Effector memory CD8-positive, alpha-beta T cell (primary cell): ENCODE measurements at places on chromosomes 5 and 9.

GRCh38 chr5:58185801-58186200 lies 274.1 kb downstream of the PLK2 start:
- DNase-seq: no peak

- no peak for DNase-seq
These were observed 38.7 kb upstream of the SH3PXD2B start for GRCh38 chr5:172493002-172493401.

- no peak for DNase-seq
These were observed 52.6 kb upstream of the CXCL14 start for GRCh38 chr5:135631391-135631790.

GRCh38 chr9:95482621-95483020 lies 34.1 kb downstream of the PTCH1 start:
- DNase-seq: no peak

GRCh38 chr5:35032356-35032755 lies 15.4 kb downstream of the AGXT2 start:
- no peak for DNase-seq

DNA sequence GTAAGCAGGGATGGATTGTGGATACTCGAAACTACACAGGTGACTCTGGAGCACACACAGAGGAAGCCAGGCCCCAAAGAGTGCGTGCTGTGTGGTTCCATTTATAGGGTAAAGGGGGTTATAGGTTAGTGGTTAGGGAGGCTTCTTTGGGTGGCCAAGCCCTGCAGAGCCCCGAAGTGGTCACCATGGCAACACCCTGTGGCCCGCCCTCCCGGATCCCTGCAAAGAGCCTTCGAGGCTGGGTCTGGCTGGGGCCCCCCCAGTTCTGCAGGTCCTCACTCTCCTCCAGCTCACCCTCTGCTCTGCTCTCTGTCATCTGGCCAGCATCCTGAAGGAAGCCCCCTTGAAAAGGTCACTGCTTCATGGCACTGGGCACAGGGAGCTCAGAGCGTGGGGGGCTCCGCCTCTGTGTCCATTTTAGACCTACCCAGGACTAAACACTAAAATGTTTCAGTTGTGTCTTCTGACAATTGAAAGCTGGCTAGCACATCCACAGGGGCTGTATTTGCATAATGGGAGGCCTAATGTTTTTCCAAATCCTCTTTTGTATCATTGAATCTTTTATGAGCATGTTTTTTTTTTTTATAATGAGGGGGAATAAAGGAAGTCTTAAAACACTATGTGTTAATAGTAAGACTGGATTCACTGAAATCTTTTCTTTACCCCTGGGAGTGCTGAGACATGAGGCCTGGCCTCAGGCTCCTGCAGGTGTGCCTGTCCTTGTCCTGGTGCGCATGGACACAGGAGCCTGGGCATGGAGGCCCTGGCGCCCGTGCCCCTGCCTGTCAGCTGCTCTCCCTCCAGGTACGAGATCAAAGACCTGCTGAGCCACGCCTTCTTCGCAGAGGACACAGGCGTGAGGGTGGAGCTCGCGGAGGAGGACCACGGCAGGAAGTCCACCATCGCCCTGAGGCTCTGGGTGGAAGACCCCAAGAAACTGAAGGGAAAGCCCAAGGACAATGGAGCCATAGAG lies 55.3 kb downstream of the WNK2 start:
- no peak for DNase-seq

- DNase-seq: no peak
These were observed 47.7 kb downstream of the COL23A1 start for GRCh38 chr5:178542455-178542854.

GRCh38 chr9:77544546-77544945 lies 103.6 kb downstream of the GNA14 start:
- no peak for DNase-seq

DNA sequence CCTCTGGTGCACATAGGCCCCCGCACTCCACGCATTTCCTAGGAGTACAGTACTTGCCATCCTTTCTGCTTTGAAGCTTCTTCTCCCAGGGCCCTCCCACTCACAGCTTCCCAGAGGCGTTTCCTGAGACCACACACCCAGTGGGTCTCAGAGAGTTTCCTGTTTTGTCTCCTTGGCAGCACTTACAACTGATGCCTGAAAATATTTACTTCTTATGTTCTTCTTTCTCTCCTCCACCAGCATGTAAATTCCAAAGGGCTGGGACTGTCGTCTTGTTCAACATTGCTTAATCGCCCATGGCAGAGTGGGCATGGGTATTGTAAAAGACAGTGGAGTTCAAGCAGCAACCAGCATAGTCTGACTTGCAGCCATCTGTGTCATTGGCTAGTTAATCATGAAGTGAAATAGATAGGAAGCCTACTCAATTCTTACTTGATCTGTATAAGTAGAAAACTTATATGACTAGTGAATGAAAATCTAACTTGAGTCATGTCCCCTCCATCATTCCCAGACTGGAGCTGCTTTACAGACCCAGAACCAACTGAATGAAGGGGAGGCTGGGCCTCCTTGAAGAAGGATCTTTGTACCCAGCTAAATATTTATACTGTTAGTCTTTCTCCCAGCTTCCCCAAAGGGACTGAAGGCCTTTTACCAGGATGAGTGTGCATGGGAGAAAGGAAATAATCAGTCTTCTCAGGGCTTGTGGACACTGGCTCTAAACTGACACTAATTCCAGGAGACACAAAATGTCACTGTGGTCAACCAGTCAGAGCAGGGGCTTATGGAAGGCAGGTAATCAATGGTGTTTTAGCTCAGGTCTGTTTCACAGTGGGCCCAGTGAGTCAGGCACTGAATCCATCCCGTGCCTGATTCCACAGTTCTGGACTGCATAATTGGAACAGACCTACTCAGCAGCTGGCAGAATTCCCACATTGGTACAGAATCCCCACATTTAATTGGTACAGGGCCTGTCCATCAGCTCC lies 116.4 kb downstream of the SV2C start:
- no peak for DNase-seq
